ENCODE measurements at places on chromosomes 12 and 14. TPM values are rescaled to one million over a fixed set of nuclear protein-coding genes. Genes with fewer than 3 reads are reported as not detected.

The CHPT1 gene
- total RNA-seq = 23.7 TPM

The SDR9C7 gene
- total RNA-seq = 7.1 TPM

The PPM1H gene
- 7.1 TPM for total RNA-seq

The GLS2 gene
- 2.1 TPM for total RNA-seq

The ACVR1B gene
- 22.0 TPM for total RNA-seq

The GNS gene
- total RNA-seq = 62.0 TPM

The FOXG1 gene
- total RNA-seq = not detected

The AGAP2 gene
- 1.1 TPM for total RNA-seq

The ZC3H10 gene
- 3.0 TPM for total RNA-seq

The FRMD6 gene
- 109 TPM for total RNA-seq

The EML5 gene
- total RNA-seq = 0.49 TPM

The GAPDH gene
- total RNA-seq = 1,424 TPM

The PAX9 gene
- 2.8 TPM for total RNA-seq

The PDE3A gene
- 14.4 TPM for total RNA-seq

The GUCY2C gene
- 0.10 TPM for total RNA-seq

The ACSS3 gene
- 19.2 TPM for total RNA-seq

The EEA1 gene
- 27.0 TPM for total RNA-seq

The ENDOU gene
- total RNA-seq = 20.8 TPM

The CD163 gene
- total RNA-seq = 15.0 TPM

The IQSEC3 gene
- 2.5 TPM for total RNA-seq

The TSPAN19 gene
- total RNA-seq = not detected

The KLRC2 gene
- not detected for total RNA-seq

The KRT6A gene
- total RNA-seq = 333 TPM

The CEP128 gene
- 11.8 TPM for total RNA-seq

The PLCZ1 gene
- total RNA-seq = not detected

The CMA1 gene
- 0.69 TPM for total RNA-seq

The PTPRR gene
- 0.49 TPM for total RNA-seq

The IL22 gene
- total RNA-seq = not detected

The RIMBP2 gene
- 5.8 TPM for total RNA-seq

The KCNK13 gene
- 0.39 TPM for total RNA-seq

The KRT8 gene
- total RNA-seq = 16.2 TPM

The P2RX2 gene
- not detected for total RNA-seq

The OR6C68 gene
- not detected for total RNA-seq

The RNASE3 gene
- total RNA-seq = 2.7 TPM

The SLCO1B1 gene
- not detected for total RNA-seq

The MAP1LC3B2 gene
- total RNA-seq = 1.2 TPM

The OTOGL gene
- total RNA-seq = 0.30 TPM

The SETD3 gene
- 40.7 TPM for total RNA-seq

The OTX2 gene
- not detected for total RNA-seq
